ENCODE measurements at places on chromosomes 4 and X. TPM values are rescaled to one million over a fixed set of nuclear protein-coding genes. Genes with fewer than 3 reads are reported as not detected.

DNA sequence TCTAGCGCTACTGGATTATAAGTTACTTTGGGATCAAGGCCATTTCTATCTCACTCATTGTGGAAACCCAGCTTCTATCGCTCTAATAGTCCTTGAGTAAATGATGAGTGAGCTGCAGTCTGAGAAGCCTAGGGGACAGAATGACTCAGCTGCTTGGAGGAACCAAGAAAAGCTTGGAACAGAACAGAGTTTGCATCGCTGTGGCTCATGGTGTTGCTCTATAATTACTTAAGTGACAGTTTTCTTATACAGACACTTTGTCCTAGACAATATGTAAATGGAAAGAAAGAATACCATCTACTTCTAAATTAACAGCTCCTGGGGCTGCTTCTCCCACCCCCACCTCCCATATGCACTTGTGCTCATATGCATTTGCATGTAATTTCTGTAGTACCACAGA, 156.9 kb downstream of the SLIT2 start:
- no peak for DNase-seq

DNA sequence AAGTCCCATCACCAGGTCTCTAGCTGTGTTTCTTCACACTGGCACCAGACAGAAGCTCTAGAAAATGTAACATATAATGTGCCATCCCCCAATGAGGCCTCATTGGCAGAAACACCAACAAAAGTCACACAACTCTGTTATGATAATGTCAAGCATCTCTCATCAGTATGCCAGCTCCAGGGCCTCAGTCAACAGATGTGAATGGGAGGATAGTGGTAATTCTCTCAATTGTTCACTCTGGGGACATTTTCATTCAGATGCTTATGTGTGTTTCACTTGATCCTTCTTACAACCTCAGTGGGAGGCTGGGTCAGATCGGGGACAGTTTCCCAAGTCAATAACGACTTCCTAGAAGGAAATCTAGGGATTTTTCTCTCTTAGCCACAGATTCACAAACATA, 57.5 kb upstream of the SCOC start:
- DNase-seq: no peak

- DNase-seq: no peak
Observed at GRCh38 chrX:115649461-115650063, 88.6 kb downstream of the PLS3 start.

The HS3ST1 gene
- total RNA-seq: not detected

DNA sequence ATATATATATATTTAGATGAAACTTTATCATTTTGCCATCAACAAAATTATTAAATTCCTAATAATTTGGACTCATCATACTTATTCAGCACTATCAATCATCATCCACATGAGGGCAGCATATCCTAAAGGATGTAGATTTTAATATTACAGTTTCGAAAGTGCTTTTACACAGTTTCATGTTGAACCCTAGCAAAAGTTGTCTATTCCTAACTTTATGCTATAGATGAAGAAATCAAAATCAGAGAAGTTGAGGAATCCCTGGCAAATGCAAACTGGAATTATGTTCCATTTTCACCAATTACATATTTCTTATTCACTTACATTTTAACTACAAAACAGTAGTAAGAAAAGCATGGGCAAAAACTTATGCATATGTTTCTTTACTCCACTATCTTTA, 36.6 kb upstream of the UGT2A1 start:
- no peak for DNase-seq

The CETN2 gene
- total RNA-seq: 7.7 TPM

GRCh38 chr4:123501733-123502132, 105.1 kb downstream of the SPRY1 start:
- no peak for DNase-seq

DNA sequence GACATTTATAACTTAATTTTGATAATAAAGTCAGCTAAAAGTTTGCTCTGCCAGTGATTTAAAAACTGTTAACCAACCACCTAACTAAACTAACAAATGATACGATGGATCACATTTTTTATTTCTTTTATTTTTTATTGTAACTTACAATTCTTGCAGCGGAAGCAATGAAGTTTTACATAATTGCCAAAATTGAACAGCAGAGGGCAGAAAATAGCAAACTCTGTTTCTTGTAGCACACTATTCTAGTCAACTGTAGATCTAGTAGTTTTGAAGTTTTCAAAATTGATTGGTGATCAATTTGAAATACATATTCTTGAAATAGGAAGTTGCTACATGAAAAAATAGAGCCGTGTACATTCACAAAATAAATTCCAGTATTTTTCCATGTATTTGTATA, 2.8 kb upstream of the GRIA2 start:
- no peak for DNase-seq

DNA sequence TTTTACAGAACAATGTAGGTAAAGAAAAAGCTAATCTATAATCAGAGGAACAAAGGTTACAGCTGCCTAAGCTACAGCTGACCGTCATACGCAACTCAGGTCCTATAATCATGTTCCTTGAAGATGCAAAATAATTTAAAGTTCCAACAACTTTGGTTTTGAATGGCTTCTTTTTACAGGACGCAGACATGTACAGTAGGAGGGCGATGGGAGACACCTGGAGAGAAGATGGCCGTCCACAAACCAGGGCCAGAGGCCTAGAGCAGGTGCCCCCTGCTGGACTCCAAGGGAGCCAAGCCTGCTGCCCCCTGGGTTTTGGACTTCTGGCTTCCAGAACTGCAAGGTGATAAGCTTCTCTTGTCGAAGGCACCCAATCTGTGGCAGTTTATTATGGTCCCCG, 10.6 kb downstream of the HGFAC start:
- no peak for DNase-seq

DNA sequence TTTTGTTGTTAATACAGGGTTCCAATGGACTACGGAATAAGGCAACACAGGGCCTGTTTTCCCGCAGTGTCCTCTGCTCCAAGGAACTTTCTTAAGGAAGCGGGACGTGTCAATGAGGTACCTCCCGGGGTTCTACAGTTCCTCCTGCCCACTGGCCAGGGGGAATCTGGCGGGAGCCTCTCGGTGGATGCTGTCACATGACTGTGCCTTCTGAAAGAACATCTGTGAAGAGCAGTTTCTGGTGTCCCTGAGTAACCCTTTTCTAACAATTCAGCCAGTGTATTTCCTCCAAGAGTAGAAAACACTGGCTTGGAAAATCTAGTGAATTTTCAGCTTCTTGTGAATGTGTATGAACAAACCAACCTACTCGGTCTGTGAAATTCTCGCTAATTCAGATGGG, 32.7 kb downstream of the MFAP3L start:
- DNase-seq: no peak

DNA sequence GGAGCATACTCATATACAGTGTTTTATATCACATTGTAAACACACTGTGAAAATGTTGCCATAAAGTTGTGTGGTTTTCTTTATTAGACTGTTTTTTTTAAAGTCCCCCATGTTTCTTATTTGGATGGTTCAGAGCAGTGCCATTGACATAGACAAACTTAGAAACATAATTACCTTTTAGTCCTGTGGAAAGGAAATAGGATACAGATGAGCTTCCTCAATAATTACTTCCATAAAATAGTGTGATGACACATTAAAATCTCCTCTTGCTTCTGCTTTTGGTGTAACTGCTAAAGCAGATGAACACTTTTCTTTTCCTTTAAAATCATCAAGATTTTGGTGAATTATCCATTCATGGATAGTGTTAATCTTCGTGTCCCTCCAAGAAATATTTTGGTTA, 52.9 kb upstream of the LIMCH1 start:
- no peak for DNase-seq

DNA sequence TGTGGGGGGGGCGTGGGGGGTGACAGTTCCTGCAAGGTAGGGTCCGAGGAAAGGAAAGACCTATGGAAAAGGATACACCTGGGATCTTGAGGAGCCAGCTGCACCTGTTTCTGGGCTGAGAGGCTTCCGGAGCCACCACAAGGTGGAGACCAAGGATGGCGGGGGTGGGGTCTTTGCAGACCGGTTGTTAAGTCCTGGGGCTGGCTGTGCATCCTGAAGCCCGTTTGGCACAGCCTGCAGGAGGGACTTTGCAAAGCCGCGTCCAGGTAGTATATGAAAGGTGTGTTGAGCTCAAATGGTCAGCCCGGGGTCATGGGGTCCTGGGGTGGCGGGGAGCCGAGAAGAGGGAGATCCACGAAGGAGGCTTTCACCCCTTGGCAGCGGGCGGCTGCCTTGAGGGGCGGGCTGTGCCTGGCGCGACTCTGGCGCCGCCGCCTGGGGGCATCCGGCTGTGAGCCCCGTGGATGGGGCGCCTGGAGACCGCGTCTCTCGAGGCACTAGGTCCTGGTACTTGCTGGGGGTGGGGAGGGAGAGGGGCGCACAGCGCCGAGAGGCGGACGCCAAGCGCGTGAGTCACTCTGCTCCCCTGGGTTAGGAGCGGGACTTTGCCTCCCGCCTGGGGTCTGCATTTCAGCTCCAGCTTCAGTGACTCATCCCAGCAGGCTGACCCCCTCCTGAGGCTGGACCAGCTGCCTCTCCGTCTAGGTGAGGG, 58.2 kb upstream of the DYNLT3 start:
- DNase-seq: no peak

DNA sequence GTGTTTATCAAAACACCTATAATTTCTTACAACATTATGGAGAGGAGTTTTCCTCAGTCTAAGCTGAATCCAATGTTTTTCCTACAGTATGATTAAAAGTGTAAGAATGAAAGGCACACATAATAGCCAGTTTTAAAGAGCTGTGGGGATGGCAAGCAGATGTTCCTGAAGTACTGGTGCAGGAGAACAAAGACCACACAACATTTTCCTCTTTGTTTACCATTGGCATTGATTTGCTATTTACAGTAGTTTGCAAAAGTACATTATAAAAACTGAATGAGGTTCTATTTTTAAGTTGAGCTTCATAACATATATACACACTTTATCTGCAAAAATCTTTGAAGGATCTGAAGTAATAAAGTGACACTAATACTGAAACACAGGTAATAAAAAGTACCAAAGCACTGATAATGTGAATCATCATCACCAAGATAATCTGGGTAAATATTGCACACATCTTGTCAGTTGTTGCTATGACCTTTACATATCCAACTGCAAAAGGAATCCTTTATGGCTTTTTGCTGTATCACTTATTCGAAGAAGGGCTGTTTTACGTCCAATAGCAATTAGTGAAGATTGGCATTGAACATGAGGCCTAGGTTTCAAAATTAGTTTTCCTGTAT, 22.5 kb downstream of the TCEAL1 start:
- DNase-seq: no peak

All from activated CD4-positive, alpha-beta memory T cell treated with anti-CD3 and anti-CD28 coated beads, Interleukin-2, amount 10 ng/mL, durations not matched to agents 7 days and 5 days (primary cell).